ENCODE measurements at places on chromosomes 12 and 14.

- DNase-seq: no peak
Observed at GRCh38 chr12:97681612-97682504, 219.3 kb downstream of the RMST start.

GRCh38 chr12:66916189-66916588 lies 237.3 kb upstream of the GRIP1 start:
- no peak for DNase-seq

DNA sequence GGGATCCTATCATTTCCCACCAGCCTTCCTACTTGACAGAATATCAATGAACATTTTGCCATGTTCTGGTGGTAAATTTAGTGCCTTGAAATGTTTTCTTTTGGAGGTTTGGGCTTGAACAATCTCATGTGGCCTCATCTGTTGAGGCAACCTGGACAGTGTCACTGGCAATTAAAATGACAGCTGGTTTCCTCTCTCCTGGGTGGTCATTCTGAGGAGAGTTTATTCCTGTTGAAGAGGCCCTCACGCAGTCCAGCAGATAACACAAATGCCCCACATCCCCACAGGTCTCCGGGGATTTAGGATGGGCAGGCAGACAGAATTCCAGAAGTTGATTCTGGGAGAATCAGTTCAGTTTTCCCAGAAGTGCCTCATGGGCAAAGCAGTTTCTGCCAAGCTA lies 41.9 kb downstream of the MMAB start:
- DNase-seq: no peak

GRCh38 chr14:54781961-54782750 lies 120.5 kb downstream of the GCH1 start:
- no peak for DNase-seq

- no peak for DNase-seq
Observed at GRCh38 chr14:31270196-31270772, 62.7 kb upstream of the HECTD1 start.

- no peak for DNase-seq
Observed at GRCh38 chr12:82176761-82177490, 181.3 kb downstream of the CCDC59 start.

DNA sequence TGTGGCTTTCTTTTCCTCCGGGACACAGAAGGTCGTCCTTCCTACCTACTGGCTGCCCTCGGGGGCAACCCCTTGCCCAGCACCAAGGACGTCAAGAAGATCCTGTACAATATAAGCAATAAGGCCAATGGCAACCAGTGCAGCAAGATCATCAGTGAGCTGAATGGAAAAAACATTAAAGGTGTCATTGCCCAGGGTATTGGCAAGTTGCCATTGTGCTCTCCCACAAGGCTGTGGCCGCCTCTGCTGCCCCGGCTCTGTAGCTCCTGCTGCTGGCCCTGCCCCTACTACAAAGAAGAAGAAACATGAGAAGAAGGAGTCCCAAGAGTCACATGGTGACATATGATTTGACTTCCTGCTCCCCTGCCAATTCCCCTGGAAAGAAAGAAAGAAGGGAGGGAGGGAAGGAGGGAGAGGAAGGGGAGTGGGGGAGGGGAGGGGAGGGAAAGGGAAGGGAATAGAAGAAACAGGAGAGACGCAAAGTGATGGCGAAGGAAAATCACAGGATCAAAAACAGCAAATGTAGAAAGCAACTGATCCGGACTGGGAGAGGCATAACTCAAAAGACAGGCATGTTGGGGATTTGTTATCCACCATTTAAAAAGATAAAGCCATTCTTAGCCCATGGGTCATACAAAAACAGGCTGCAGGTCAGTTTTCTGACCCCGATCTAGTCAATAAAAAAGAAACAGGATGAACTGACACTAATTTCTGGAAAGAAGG lies 61.3 kb upstream of the RESF1 start:
- DNase-seq: no peak

- DNase-seq: no peak
Observed at GRCh38 chr14:93301821-93302447, 30.9 kb downstream of the BTBD7 start.

DNA sequence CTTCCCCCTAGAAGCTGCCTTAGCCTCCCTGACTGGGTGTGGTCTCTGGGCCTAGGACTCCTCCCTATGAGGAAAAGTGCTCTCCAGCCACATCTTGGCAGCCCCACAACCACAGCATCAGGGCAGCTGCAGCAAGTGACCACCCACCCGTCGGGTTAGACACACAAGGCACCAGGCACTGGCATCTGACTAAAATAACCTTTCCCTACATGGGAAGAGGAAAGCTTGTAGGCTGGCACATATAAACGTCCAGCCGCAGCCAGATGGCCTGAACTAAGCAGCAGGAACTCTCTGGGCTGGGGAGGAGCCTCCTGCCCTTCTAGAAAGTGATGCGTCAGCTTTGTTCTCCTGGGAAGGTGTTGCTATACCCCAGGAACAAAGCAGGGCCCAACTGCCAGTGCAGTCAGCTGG lies 328.7 kb downstream of the DPF3 start:
- no peak for DNase-seq

DNA sequence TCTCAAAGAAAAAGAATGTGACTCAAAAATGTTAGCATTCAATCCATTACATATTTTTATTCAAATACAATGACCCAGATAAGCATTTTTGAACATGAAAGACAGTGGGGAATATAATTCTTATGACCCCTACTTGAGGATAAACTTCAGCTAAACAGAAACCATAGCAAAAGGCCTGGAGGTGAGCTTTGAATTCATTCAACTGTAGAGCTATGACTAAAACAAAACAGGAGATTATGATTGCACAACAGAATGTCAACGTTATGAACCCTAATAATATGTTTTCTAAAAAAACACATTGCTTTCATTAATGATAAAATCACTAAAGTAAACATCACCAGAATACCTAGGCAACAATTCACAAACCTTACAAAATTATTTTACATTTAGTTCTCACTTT lies 27.8 kb downstream of the EFCAB11 start:
- DNase-seq: no peak

DNA sequence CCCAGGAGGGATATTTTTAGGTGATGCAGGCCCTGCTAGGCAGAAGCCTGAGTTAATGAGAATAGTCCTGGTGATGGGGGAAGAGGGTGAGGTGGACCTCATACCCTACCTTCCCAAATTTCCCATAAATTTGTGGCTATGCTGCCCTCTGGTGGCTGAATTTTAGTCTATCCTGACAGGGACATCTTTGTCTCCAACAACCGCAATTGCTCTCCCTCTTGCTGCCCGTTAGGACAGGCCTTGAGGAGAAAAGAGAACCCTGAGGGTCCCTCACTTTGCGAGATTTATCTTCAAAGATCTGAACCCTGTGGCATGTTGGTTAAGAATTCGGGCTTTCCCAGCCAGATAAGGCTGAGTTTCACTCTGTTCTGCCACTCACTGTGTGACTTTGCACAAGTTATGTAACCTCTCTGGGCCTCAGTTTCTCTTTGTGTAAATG lies 9.8 kb upstream of the ZNF385A start:
- peak; percentile 9 for DNase-seq

DNA sequence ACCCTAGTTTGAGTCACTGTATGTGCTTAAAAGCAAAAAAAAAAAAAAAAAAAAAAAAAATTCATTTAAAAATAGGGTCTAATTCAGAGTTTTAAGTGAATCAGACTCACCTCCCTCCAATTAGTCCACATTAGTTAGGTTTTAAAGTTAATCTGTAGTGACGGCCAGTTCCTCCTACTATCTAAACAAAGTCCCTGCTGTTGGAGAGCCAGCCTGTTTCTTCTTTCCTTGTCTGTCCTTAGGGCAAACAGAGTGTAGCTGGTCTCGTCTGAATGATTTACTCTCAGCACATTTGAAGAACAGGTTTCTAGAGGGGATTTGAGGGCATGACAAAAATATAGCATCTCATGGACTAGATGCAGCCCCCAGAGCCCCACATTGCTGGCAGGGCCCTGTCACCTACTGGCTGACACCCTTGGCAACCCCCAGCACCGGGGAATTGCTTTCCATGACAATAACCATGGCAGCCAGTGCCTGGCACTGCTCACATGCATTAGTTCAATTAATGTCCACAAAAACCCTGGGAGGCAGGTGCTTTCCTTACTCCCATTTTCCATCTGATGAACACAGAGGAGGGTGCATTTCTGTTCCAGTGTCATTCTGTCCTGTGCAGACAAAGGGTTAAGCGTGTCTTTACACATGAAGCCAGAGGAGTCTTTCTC lies 138.3 kb downstream of the PLXNC1 start:
- no peak for DNase-seq

- no peak for DNase-seq
Observed at GRCh38 chr14:96690713-96691383, 106.3 kb upstream of the VRK1 start.

DNA sequence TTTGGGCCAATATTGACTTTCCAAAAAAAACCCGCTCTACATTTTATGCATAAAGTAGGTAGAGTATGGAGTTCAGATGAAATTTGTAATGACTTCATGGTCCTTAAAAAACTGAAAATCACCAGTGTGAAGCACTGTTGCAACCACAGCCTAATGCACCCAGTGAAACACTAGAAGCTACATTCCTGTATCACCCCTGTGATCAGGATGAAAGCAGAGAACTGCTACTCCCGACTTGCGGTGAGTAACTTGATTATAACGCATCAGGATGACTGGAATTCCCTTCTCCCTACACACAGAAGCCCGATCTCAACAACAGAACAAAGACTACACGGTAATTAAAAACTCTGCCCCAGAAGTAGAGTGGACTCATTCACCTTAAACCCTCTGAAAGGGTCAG lies 33.8 kb downstream of the SPTB start:
- DNase-seq: no peak

- peak; percentile 55 for DNase-seq
Observed at GRCh38 chr12:6104027-6104426, 20.4 kb downstream of the VWF start.

DNA sequence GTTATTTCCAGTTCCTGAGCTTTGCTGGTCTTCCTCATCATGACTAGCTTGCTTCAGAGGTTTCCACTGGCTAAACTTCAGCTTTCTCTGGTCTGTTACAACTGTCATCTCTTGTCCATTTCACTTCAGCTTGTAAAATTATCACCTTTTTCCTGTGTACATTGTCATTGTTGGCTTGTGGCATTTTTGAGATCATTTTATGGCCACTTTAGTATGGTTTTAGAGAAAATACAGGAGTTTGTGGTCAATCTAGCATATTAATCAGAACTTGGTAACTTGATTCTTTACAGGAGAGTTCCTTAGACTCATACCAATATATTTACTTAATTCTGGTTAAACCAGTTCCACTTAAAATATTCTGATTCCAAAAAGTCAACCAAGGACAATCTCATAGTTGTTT lies 235.9 kb upstream of the KITLG start:
- no peak for DNase-seq

- DNase-seq: no peak
Observed at GRCh38 chr12:104578453-104578852, 121.7 kb downstream of the CHST11 start.

GRCh38 chr14:44317441-44317746 lies 189.7 kb downstream of the FSCB start:
- DNase-seq: no peak

GRCh38 chr12:54602661-54603060 lies 14.2 kb upstream of the PPP1R1A start:
- DNase-seq: no peak

DNA sequence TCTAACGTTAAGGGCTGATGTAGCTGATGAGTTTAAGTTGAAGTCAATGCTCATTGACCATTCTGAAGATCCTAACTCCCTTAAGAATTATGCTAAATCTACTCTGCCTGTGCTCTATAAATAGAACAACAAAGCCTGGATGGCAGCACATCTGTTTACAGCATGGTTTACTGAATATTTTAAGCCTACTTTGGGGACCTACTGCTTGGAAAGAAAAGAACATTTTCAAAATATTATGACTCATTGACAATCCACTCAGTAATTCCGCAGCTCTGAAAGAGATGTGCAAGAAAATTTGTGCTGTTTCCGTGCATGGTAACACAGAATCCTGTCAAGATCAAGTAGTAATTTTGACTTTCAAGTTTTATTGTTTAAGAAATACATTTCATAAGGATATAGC lies 35.0 kb upstream of the NAV3 start:
- no peak for DNase-seq

GRCh38 chr14:73467377-73467776 lies 9.0 kb upstream of the NUMB start:
- DNase-seq: no peak

DNA sequence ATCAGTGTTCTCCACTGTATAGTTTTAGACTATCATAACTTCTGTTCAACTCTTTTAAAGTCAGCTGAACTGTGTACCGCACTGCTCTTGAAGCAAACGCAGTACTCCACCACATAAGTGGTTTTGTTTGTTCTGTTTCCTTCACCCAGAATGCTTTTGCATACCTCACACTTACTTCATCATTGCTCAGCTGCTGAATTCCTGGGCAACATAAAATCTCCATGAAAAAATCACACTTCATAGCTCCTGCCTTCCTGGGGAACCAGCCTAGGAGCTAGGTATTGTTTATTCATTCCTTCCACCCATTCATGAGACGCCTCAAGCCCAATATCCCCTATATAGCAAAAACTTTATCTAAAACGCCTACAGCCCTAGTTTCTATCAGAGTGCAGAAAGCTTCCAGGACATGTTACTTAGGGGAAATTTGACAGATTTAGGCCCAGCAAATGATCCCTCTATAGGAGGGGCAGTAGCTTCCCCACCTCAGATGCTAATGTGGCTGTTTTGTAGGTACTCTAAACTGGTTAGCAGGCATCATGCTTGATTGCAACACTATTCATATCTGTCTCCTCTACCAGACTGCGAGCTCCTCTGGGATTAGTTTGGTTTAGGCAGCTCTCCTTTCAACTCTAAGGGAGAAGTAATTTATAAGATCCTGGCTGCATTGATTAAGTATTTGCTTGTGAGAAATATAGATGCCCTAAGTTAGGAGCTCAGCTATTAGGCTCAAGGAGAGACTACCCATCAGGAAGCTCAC lies 44.5 kb downstream of the LRRC9 start:
- no peak for DNase-seq

- no peak for DNase-seq
Observed at GRCh38 chr14:70779667-70780066, 29.6 kb downstream of the MAP3K9 start.

DNA sequence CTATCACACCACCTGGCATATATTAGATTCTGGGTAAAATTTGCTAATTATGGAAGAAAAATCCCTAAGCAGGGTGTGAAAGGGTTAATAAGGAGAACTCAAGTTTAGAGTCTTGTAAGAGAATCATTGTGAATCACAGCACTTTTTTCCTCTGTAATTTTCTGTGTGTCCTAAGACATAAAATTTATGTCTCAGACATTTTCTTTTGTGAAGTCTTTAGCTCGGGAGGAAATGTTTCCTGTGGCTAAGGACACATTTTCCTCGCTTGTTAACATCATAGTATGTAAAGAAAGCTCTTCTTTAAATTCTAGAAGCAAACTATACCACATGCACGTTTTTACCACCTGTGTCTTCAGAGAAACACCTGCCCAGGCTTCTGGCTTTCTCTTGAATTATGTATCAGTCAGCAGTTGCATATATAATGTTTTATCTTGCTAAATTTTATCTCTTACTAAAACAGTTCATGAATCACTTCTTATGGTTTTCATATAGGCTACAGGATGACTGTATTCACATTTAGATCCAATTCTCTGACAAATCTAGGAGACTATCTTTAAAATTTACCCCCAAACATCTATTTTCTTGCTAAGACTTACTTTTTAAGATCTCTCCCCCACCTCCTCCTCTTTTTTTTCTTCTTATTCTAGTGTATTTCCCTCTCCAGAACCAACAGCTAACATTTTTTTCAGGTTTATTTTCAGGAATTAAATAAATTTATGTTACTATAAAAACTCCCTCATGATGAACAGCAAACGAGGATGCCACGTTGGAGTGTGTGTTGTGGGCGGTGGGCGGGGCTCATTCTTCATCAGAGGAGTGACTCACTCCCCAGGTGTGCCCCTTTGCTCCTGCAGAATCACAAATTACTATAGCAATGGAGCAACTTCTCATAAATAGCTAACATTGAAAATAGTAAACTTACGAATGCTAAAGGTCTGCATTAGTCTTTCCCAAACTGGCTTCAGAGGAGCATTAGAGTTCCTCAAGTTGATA lies 11.6 kb upstream of the CSRP2 start:
- DNase-seq: no peak

All from NCI-H1048 (cell line).